Stimulated activated CD4-positive, alpha-beta T cell treated with anti-CD3 and anti-CD28 coated beads, Interleukin-4, amount 100 ng/mL, for 1 hour (primary cell): ENCODE measurements at places on chromosomes 13 and 19.
A peak's percentile ranks its signal among the peaks of the same experiment; 100 is the strongest.

DNA sequence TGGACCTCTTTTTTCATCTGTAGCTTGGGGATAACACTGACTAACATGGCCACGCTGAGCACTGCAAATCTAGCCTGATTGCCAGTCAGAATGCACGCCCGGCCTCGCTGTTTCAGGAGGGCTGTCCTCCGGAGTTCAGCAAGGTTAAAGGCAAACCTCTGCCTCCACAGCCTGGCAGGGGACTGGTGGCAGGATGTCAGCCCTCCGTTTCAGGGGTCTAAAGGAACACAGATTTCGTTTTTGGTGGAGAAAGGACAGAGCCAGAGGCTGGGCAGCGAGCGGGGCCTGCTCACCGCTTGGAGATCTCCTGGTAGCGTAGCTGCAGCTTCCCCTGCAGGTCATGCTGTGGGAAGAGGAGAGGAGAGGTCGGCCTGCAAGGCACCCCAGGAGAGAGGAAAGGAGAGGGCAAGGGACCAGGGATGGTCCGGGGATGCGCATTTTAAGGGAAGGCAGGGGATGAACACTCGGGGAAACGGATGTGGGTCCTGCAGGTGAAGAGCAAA, 560 bp downstream of the NDUFA7 start:
- DNase-seq, result no peak

DNA sequence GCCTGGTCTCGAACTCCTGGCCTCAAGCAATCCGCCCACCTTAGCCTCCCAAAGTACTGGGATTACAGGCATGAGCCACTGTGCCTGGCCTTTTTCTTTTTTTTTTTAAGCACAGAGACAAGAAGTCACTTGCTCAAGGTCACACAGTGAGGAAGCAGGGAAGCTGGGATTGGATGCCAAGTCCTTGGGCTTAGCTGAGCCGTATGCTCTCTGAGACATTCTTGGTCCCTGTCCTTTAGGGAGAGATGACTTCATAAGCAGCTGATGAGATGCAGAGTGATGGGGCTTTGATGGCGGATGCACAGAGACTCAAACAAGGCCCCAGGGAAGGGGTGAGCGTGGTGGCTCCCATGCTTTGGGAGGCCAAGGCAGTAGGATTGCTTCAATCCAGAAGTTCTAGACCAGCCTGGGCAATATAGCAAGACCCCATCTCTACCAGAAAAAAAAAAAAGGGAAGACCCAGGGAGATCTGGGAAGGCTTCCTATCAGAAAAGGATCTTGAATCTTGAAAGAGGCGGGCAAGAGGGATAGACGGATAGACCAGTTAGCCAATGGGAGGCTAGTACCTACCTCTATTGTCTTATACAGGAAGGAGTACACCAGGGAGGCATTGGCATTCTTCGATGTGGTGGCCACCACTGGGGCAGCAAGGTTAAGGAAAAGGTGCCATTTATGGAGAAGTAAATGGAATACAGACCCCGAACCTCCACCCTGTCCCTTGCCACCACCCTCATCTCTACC, 3.9 kb downstream of the AP1M2 start:
- DNase-seq, result no peak

GRCh38 chr19:10219678-10220077, 11.5 kb downstream of the S1PR2 start:
- DNase-seq, result peak; percentile 20

DNA sequence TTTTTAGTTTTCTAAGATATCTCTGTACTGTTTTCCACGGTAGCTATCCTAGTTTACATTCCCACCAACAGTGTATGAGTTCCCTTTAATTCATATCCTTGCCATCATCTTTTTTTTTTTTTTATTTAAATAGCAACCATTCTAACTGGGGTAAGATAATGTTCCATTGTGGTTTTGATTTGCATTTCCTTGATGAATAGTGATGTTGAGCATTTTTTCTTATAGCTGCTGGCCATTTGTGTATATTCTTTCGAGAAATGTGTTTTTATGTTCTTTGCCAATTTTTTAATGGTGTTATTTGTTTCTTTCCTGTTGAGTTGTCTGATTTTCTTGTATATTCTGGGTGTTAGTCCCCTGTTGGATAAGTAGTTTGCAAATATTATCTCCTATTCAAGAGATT, 454.8 kb downstream of the DACH1 start:
- DNase-seq, result no peak

GRCh38 chr19:33089010-33089409, 8.0 kb downstream of the GPATCH1 start:
- DNase-seq, result no peak
